ENCODE measurements at places on chromosomes 16 and 17. TPM values are rescaled to one million over a fixed set of nuclear protein-coding genes. Genes with fewer than 3 reads are reported as not detected.
A peak's percentile ranks its signal among the peaks of the same experiment; 100 is the strongest.

- H3K36me3 ChIP-seq: peaks cover 35% of the 10 kb centered on the region
- no peak for DNase-seq
- peak overlapping the region; percentile 97 for H3K27ac ChIP-seq
- H3K27me3 ChIP-seq: no peaks in the 10 kb centered on the region
- H3K4me3 ChIP-seq: peak overlapping the region; percentile 56
- peaks cover 39% of the 10 kb centered on the region for H3K4me1 ChIP-seq
Measured at GRCh38 chr16:10744370-10745030, 858 bp downstream of the NUBP1 start.

GRCh38 chr17:79671085-79671694 lies 59.6 kb upstream of the ENPP7 start:
- peaks cover under 1% of the 10 kb centered on the region for H3K4me1 ChIP-seq
- no peak overlapping the region for H3K27ac ChIP-seq
- no peak overlapping the region for H3K4me3 ChIP-seq
- no peak for DNase-seq
- peaks cover 79% of the 10 kb centered on the region for H3K27me3 ChIP-seq
- no peaks in the 10 kb centered on the region for H3K36me3 ChIP-seq

DNA sequence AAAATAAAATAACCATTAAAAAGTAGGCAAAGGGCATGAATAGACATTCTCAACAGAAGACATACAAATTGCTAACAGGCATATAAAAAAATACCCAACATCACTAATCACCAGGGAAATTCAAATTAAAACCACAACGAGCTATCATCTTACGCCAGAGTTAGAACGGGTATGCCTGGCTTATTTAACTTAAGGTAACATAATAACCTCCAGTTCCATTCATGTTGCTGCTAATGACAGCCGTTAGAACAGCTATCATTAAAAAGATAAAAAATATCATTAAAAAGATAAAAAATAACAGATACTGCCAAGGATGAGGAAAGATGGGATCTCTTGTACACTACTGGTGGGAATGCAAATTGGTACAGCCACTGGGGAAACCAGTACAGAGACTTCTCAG lies 89.3 kb downstream of the GAS7 start:
- H3K4me1 ChIP-seq: peaks cover 9% of the 10 kb centered on the region
- no peak for DNase-seq
- no peak overlapping the region for H3K4me3 ChIP-seq
- H3K36me3 ChIP-seq: no peaks in the 10 kb centered on the region
- H3K27ac ChIP-seq: no peak overlapping the region
- H3K27me3 ChIP-seq: no peaks in the 10 kb centered on the region

- DNase-seq: no peak
- no peaks in the 10 kb centered on the region for H3K27me3 ChIP-seq
- H3K27ac ChIP-seq: no peak overlapping the region
- no peak overlapping the region for H3K4me3 ChIP-seq
- H3K4me1 ChIP-seq: no peaks in the 10 kb centered on the region
- no peaks in the 10 kb centered on the region for H3K36me3 ChIP-seq
Measured at GRCh38 chr16:880471-881171, 80.1 kb upstream of the GNG13 start.

DNA sequence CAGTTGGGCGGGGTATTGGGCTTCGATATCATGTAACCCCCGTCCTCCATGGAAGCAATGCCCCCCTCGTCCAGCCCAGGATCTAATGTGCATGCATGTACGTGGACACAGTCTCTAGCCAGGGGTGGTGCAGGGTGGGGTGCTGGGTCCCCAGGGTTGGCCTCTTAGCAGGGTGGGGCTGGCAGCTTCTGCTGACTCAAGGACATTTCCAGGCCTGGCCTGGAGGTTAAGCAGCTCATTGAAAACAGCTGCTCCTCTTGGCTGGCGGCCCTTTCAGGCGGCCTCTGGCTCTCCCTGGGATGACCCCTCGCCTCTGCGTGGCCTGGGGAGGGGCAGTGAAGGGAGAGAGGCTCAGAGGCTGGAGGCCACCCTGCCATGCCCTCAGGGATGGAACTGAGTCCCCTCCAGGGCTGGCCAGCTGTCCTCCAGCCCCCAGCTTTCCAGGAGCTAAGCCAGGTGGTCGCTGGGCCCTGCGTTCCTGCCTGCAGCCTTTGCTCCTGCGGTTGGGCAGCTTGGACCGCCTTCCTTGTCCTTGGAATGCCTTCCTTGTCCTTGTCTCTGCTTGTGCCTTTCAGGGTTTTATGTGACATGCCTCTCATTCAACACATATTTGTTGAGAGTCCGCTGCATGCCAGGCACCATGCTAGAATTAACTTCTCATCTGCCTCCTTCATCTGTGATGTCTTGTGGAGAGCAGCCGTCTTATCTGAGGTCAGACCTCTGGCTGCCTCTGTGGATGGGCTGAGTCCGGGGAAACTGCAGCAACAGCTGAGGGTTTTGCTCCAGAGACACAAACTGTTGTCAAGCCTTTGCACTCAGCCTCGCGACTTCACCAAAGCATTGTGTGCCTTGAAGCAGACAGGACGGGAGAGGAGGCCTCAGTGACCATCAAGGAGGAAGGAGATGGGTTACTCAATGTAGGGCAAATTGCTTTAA lies 26.6 kb downstream of the MRC2 start:
- no peak overlapping the region for H3K4me3 ChIP-seq
- H3K27ac ChIP-seq: peak overlapping the region; percentile 79
- peaks cover 41% of the 10 kb centered on the region for H3K4me1 ChIP-seq
- peaks cover 5% of the 10 kb centered on the region for H3K36me3 ChIP-seq
- no peak for DNase-seq

GRCh38 chr17:50641357-50641756 lies 6.7 kb downstream of the ABCC3 start:
- DNase-seq: no peak
- H3K4me1 ChIP-seq: peaks cover 75% of the 10 kb centered on the region
- H3K27ac ChIP-seq: peak overlapping the region; percentile 43
- no peaks in the 10 kb centered on the region for H3K36me3 ChIP-seq
- no peaks in the 10 kb centered on the region for H3K27me3 ChIP-seq

GRCh38 chr16:84700446-84701300 lies 873 bp downstream of the USP10 start:
- no peaks in the 10 kb centered on the region for H3K36me3 ChIP-seq
- peak overlapping the region; percentile 90 for H3K27ac ChIP-seq
- DNase-seq: no peak
- peaks cover 24% of the 10 kb centered on the region for H3K4me1 ChIP-seq
- H3K4me3 ChIP-seq: peak overlapping the region; percentile 99

GRCh38 chr17:34151102-34151501 lies 104.0 kb upstream of the CCL2 start:
- H3K36me3 ChIP-seq: no peaks in the 10 kb centered on the region
- H3K27me3 ChIP-seq: peaks cover 73% of the 10 kb centered on the region
- H3K4me3 ChIP-seq: no peak overlapping the region
- no peaks in the 10 kb centered on the region for H3K4me1 ChIP-seq
- DNase-seq: no peak

DNA sequence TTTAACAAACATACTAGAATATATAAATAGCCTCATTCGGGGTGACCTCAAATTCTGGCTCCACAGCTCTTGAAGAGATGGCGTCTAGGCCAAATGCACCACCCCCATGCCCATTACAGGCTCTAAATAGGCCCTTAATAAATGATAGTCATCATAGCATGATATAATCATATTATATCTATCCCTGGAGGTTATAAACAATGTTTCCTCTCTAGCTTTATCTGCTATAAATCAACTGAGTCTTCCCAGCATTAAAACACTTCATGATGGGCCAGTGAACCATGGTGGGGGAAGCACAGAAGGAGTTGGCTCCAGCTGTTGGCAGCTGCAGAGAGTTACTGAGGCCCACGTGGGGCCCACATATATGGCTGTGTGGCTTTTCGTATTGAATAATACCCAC lies 214.9 kb upstream of the MPHOSPH6 start:
- no peak for DNase-seq
- no peaks in the 10 kb centered on the region for H3K36me3 ChIP-seq
- H3K4me3 ChIP-seq: no peak overlapping the region

DNA sequence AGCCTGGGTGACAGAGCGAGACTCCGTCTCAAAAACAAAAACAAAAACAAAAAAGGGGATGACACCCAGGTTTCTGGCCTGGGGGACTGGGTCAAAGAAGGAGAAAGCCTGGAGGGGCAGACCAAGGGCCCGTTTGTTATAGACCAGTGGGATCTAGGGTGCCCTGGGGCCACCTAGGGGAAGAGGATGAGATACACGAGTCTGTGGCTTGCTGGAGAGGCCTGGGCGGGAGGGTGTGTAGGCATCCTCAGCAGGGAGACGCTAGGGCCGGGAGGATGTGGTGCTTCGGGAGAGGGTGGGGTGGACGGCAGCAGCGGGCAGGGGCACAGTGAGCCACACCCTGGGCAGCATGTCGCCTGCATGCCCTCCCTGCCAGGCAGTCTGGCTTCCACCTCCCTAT lies 17.1 kb upstream of the CRK start:
- no peaks in the 10 kb centered on the region for H3K27me3 ChIP-seq
- peaks cover 58% of the 10 kb centered on the region for H3K36me3 ChIP-seq
- H3K4me1 ChIP-seq: peaks cover 13% of the 10 kb centered on the region
- DNase-seq: no peak
- H3K27ac ChIP-seq: no peak overlapping the region
- no peak overlapping the region for H3K4me3 ChIP-seq

DNA sequence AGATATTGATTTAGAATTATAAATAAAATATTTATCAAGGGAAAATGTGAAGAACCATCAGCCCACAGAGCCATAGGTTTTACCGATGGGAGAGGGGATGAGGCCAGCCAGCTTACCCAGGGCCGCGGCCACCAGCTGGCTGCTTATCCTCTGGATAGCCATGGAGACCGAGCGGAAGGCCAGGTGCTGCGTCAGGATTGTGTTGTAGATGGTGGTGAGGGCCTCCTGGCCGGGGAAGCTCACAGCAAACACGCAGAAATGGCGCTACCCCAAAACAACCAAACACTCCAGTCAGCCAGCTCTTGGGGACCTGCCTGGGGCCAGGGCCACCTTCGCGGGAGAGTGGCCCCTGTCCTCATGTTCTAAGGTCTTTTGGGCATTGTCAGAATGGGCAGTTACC lies 97.8 kb downstream of the DNAH17 start:
- no peak overlapping the region for H3K27ac ChIP-seq
- H3K4me3 ChIP-seq: no peak overlapping the region
- peaks cover 4% of the 10 kb centered on the region for H3K4me1 ChIP-seq
- H3K27me3 ChIP-seq: peaks cover 26% of the 10 kb centered on the region
- DNase-seq: no peak

DNA sequence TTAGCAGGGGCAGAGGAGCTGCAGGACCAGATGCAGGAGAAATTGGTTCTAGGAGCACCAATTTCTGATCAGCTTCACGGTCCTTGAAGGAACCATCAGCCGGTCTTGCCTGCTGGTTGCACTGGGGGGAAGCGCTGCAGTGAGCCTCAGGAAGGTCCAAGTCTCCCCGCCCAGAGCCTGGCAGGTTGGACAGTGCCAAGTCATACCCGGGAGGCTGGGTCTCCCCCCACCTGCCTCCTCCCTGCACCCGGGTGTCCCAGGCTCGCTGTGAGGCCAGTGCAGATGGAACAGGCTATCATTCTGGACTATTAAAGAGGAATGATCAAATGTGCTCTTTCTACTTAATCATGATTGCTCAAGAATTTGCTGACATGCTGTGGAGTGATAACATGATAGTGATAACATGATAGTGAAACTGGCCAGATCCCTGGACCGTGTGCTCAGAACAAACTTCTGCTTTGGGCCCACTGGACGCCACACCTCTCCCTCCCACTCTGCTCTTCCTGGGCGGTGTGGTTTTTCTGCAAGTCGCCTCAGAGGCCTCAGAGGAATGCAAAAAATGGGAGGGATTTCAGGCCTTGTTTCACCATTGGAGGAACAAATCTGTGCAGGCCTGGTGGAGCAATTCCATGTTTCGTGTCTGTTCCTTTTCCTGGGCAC lies 236.0 kb downstream of the IRF8 start:
- no peaks in the 10 kb centered on the region for H3K27me3 ChIP-seq
- no peaks in the 10 kb centered on the region for H3K36me3 ChIP-seq
- H3K27ac ChIP-seq: no peak overlapping the region
- H3K4me3 ChIP-seq: no peak overlapping the region
- H3K4me1 ChIP-seq: no peaks in the 10 kb centered on the region
- DNase-seq: no peak

GRCh38 chr16:23348579-23349469 lies 46.7 kb downstream of the SCNN1B start:
- no peak overlapping the region for H3K4me3 ChIP-seq
- no peaks in the 10 kb centered on the region for H3K27me3 ChIP-seq
- no peaks in the 10 kb centered on the region for H3K4me1 ChIP-seq
- H3K36me3 ChIP-seq: no peaks in the 10 kb centered on the region

GRCh38 chr16:81831722-81832126 lies 52.6 kb downstream of the PLCG2 start:
- peak; percentile 48 for DNase-seq
- H3K27me3 ChIP-seq: no peaks in the 10 kb centered on the region
- H3K36me3 ChIP-seq: no peaks in the 10 kb centered on the region
- no peaks in the 10 kb centered on the region for H3K4me1 ChIP-seq
- no peak overlapping the region for H3K27ac ChIP-seq

- no peaks in the 10 kb centered on the region for H3K4me1 ChIP-seq
- no peak overlapping the region for H3K27ac ChIP-seq
- H3K4me3 ChIP-seq: no peak overlapping the region
- no peaks in the 10 kb centered on the region for H3K27me3 ChIP-seq
Measured at GRCh38 chr16:80619824-80620223, 79.0 kb downstream of the DYNLRB2 start.

DNA sequence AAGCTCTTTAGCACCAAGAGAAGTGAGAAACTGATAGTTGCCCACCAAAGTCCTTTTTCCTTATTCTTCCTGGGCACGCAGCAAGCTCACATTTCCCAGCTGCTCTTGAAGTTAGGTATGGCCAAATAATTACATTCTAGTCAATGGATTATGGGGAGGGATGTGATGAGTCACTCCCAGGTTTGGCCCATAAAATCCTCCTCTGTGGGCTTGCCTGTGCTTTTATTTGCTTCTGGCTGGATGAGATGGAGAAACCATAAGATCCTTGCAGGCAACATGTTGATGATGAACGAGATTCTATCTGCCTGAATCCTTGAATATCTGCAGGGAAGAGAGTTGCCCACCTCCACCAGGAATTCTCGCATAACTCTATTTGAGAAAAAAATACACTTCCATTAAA lies 568.3 kb upstream of the SALL1 start:
- no peak overlapping the region for H3K4me3 ChIP-seq
- no peak for DNase-seq
- H3K36me3 ChIP-seq: no peaks in the 10 kb centered on the region
- H3K27me3 ChIP-seq: no peaks in the 10 kb centered on the region
- no peaks in the 10 kb centered on the region for H3K4me1 ChIP-seq

The TEKT5 gene
- not detected for total RNA-seq

The KRT20 gene
- total RNA-seq: not detected

The KRT33A gene
- 1.9 TPM for total RNA-seq

The CDH16 gene
- 5.7 TPM for total RNA-seq

The SYNGR3 gene
- total RNA-seq: not detected

The CETP gene
- 0.19 TPM for total RNA-seq

The RHBDL1 gene
- 0.57 TPM for total RNA-seq

The ATF7IP2 gene
- total RNA-seq: 9.2 TPM

The OR2C1 gene
- total RNA-seq: not detected

The ABI3 gene
- total RNA-seq: 3.0 TPM
